ENCODE measurements at places on chromosomes 5 and 9. TPM values are rescaled to one million over a fixed set of nuclear protein-coding genes. Genes with fewer than 3 reads are reported as not detected.

The ARL14EPL gene
- 0.11 TPM for total RNA-seq

The AK8 gene
- 0.78 TPM for total RNA-seq

The RNF224 gene
- not detected for total RNA-seq

The GPX8 gene
- total RNA-seq, result 265 TPM

The MEIKIN gene
- not detected for total RNA-seq

The ASPN gene
- total RNA-seq, result 17.0 TPM

The MARCOL gene
- total RNA-seq, result not detected

The SLC22A4 gene
- 9.5 TPM for total RNA-seq

The SLC1A1 gene
- total RNA-seq, result 18.4 TPM

The PAEP gene
- total RNA-seq, result not detected

The PCDHGA3 gene
- total RNA-seq, result 6.2 TPM

The QRFP gene
- not detected for total RNA-seq

The ACTBL2 gene
- not detected for total RNA-seq

The TOR2A gene
- 2.9 TPM for total RNA-seq

The CCDC183 gene
- 0.26 TPM for total RNA-seq

The PAIP1 gene
- total RNA-seq, result 117 TPM

The ABO gene
- not detected for total RNA-seq

The FAM78A gene
- 0.54 TPM for total RNA-seq

The SOWAHA gene
- total RNA-seq, result 0.13 TPM

The TRIM36 gene
- 0.13 TPM for total RNA-seq

The C9orf50 gene
- total RNA-seq, result 0.11 TPM

The ENTPD2 gene
- total RNA-seq, result not detected

The LAMC3 gene
- under 0.01 TPM for total RNA-seq

The PHPT1 gene
- 49.9 TPM for total RNA-seq

The ACOT12 gene
- total RNA-seq, result not detected

The PDGFRB gene
- total RNA-seq, result 137 TPM

The CORO2A gene
- total RNA-seq, result 0.91 TPM

The MAMDC4 gene
- total RNA-seq, result 0.39 TPM

The PDE6A gene
- not detected for total RNA-seq

The CHD1 gene
- total RNA-seq, result 50.6 TPM

The EQTN gene
- total RNA-seq, result not detected

The IGFBPL1 gene
- total RNA-seq, result not detected

The TLE1 gene
- total RNA-seq, result 20.5 TPM

The AGXT2 gene
- total RNA-seq, result not detected

The LRRC8A gene
- total RNA-seq, result 26.7 TPM

The SYNPO gene
- 9.7 TPM for total RNA-seq

The SARDH gene
- total RNA-seq, result 4.1 TPM

The CXCL14 gene
- total RNA-seq, result 0.13 TPM

The KIF4B gene
- not detected for total RNA-seq

The NMUR2 gene
- total RNA-seq, result not detected

The HTR4 gene
- total RNA-seq, result 0.11 TPM

The NR6A1 gene
- 0.26 TPM for total RNA-seq

The ENHO gene
- total RNA-seq, result 0.39 TPM

The PCDHGB6 gene
- 9.5 TPM for total RNA-seq

The GFM2 gene
- total RNA-seq, result 35.8 TPM

The PTAR1 gene
- 86.6 TPM for total RNA-seq

The TAF1L gene
- under 0.01 TPM for total RNA-seq

The GABRG2 gene
- total RNA-seq, result not detected

The CD274 gene
- total RNA-seq, result 0.65 TPM

The TSPAN17 gene
- 24.9 TPM for total RNA-seq

The PCDHA1 gene
- 0.11 TPM for total RNA-seq

The IFNE gene
- 6.8 TPM for total RNA-seq

The CDKN2A gene
- total RNA-seq, result 1.8 TPM

The TUSC1 gene
- total RNA-seq, result 9.3 TPM

The ST8SIA4 gene
- total RNA-seq, result 0.13 TPM

The CEL gene
- total RNA-seq, result 0.11 TPM

The BAAT gene
- not detected for total RNA-seq

The OMD gene
- 66.4 TPM for total RNA-seq

The CDH12 gene
- total RNA-seq, result not detected
